Activated T-cell treated with anti-CD3 and anti-CD28 coated beads, Interleukin-2, amount 50 U/mL, for 4 hours (primary cell): ENCODE measurements at places on chromosomes 5 and 9. TPM values are rescaled to one million over a fixed set of nuclear protein-coding genes. Genes with fewer than 3 reads are reported as not detected.

C1QTNF2 gene
- total RNA-seq, result not detected

ASPN gene
- not detected for total RNA-seq

ANKRD31 gene
- 0.56 TPM for total RNA-seq

FOXI1 gene
- not detected for total RNA-seq

SLC36A3 gene
- not detected for total RNA-seq

PTPA gene
- total RNA-seq, result 89.9 TPM

GMCL2 gene
- not detected for total RNA-seq
